ENCODE measurements at places on chromosomes 5 and 9.

DNA sequence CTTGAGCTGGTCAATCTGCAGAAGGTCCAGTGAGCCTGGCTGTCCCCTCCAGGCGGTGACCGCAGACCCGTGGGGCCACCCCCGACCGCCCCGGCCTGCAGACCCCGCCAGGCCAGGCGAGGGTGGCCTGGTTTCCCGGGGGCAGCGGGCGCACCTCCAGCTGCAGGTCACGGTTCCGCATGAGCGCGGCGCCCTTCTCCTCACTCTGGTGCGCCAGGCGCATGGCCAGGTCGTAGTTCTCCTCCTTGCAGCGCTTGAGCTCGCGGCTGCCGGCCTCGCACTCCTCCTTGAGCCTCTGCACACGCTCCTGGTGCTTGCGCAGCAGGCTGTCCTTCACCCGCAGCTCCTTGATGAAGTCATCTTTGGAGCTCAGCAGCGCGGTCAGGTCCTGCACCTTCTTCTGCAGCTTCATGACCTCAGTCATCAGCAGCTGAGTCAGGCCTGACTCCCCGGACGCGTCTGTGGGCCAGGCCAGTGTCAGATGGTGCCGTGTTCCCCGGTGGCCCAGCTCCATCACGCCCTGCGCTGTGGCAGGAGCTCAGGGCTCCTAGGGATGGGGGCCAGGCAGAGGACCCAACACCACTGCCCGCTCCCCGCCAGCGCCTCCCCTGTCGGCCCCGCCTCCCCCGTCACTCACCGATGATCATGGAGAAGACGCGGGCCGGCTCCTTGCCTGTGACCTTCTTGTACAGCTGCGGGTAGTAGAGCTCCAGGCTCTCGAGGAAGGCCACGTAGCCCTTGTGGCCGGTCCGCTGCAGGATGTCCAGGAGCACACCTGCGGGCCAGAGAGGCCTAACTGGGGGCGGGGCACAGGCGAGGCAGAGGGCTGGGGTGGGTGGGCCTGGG, 2.6 kb downstream of the CARD9 start:
- DNase-seq, result no peak

- no peak for DNase-seq
Measured at GRCh38 chr5:73966451-73966850, 340.5 kb downstream of the ARHGEF28 start.

- no peak for DNase-seq
Measured at GRCh38 chr9:134054891-134055811, 12.7 kb downstream of the BRD3 start.

DNA sequence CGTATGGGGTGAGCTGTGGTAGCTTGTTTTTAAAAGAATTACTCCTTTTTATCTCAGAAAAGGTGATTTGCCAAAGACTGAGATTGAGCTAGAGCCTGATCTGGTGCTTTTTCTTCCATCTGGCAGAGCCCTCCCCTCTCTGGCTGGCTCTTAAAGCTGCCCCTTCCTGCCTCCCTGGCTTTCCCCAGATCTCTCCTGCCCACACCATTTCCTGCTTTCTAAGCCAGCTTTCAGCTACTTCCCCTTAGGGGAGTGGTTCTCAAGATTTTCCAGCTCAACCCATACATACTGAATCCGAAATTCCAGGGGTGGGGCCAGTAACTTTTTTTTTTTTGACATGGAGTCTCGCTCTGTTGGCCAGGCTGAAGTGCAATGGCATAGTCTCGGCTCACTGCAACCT, 4.8 kb upstream of the ACOT12 start:
- DNase-seq, result no peak

- no peak for DNase-seq
Measured at GRCh38 chr5:140420665-140421361, 19.2 kb downstream of the ANKHD1 start.

DNA sequence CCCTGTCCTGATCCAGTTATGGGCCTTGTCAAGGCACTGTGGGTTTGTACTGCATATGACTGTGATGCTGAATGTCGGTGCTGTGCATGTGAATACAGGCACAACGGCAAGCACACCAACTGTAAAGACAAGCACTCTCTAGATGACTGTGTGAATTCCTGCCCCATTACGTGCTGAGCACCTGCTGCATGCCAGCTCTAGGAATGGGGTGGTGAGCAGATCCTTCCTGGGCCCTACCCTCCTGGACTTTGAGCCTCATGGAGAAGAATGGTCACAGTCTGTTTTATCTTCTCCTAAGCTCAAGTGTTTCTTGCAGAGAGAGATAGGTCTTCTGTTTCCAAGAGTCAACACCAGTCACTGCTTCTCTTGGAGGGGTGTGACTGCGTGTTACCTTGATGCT, 56.0 kb upstream of the RARS1 start:
- DNase-seq, result no peak

DNA sequence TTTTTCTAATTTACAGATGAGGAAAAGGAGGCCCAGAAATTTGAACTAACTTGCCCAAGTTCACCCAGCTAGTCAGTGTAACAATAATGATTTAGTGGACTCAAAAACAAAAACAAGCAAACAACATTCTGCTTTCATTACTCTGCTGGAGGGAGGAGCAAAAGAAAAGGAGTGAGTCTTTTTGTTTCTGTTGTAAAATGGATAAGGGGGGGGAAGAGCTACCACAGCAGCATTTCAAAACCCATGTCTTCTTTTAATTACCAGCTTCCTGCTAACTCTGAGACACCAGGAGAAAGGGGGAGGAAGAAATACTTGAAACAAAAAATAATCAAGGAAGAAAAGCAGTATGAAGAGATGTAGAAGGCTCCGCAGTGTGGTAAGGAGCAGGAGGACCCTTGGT, 39.2 kb upstream of the EQTN start:
- DNase-seq, result no peak

- no peak for DNase-seq
Measured at GRCh38 chr5:35626108-35626507, 8.4 kb downstream of the SPEF2 start.

GRCh38 chr9:89592213-89592815, 12.5 kb upstream of the GADD45G start:
- no peak for DNase-seq

DNA sequence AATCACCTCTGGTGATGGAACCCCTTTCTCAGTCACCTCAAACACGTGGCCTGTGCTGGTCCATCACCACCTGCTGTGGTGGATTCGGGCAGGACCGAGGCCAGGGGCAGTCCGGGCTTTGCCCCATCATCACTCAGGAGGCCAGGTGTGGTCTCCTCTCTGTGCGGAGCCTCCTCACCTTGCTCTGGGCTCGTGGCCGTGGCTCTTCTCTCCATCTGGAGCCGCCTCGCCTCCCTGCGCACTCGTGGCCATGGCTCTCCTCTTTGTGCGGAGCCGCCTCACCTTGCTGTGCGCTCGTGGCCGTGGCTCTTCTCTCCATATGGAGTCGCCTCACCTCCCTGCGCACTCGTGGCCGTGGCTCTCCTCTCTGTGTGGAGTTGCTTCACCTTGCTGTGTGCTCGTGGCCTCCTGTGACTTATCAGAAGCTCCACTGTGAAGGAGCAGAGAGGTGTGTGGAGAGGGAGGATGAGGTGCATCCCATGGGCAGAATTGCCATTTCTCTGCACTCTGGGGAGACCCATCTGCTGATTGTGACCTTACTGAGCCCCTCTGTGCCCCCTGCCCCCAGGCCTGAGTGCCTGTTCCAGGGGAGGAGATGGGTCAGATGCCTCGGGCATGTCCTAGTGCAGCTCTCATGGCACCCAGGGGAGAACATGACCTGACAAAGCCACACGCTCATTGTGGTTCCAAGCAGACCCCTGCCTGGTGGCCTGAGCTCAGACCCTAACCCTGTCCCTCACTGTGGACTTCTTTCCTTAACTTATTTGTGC, 276.6 kb upstream of the IRX2 start:
- DNase-seq, result no peak

DNA sequence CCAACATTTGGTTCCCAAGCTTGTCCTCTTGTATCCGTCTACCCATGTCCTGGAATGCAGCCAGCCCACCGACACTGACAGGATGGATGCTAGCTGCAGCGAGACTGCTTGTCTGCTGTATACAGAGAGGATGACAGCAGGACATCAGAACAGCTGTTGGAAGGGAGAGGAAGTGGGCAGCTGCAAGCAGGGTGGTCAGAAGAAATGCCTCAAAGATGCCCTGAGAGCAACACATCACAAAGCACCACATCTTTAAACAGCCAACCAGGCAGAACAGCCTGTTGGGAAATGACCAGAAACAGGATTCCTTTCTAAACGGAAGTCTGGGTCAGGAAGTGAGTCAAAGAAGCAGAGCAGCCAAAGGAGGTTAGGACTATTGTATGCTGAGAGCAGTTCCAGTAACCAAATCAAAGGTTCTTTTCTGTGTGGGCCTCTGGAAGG, 219.1 kb downstream of the NDUFS4 start:
- no peak for DNase-seq

DNA sequence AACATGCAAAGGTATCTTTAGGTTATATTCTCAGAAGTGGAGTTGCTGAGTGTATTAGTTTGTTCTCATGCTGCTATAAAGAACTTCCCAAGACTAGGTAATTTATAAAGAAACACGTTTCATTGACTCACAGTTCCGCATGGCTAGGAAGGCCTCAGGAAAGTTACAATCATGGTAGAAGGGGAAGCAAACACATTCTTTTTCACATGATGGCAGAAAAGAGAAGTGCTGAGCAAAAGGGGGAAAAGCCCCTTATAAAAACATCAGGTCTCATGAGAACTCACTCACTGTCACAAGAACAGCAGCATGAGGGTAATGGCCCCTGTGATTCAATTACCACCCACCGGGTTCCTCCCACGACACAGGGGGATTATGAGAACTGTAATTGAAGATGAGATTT, 163.6 kb upstream of the PRLR start:
- no peak for DNase-seq

DNA sequence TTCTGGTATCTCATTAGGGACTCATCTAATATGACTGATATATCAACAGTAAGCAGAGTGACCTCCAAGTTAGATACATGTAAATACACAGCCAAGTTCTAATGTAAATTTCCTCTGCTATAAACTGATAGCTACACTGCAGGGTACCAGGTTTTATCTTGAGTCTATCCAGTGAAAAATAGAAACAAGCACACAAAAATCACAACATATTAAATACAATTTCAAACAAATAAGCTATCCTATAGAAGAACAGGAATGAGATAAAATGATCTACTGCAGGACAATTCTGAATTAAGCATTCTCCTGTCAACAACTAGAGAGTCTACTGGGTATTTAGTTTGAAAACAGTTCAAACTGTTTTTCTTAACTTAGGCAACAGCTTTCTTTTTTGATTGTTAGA, 42.7 kb downstream of the NR3C1 start:
- DNase-seq, result no peak

- peak; percentile 89 for DNase-seq
Measured at GRCh38 chr5:1799602-1800471, at the start of gene MRPL36. TSS of gene MRPL36 (minus strand) at chr5:1799837. CDS start at chr5:1798935, 902 bp downstream.

DNA sequence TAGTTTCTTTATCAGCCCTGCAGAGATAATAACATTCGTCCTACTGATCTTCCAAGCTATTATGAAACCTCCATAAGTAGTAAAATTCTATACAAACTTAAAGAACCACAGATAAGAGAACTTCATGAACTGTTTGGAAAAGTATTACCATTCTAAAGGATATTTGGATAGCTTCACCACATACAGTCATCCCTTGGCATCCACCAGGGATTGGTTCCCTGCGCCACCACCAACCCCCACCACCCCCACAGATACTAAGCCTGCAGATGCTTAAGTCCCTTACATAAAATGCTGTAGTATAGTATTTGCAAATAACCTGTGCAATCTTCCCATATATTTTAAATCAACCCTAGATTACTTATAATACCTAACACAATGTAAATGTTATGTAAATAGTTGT, 61.4 kb upstream of the SHISAL2B start:
- no peak for DNase-seq

DNA sequence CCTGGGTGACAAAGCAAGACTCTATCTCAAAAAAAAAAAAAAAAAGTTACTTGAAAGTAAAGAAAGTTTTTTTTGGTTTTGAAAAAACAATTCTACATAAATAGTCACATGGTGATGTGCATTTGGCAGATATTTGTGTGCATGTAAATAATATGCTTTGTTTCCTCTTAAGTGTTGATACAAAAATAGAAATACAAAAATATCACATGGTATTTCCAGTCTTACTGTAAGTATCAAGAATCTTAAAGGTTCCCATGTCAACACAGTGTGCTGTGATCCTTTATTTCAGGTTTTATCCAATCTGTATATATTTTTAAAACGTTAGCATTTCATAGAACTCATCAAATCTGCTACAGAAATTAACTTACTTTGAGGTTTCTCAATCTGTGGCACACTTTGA, 521.9 kb downstream of the TLE4 start:
- DNase-seq, result no peak

- DNase-seq, result no peak
Measured at GRCh38 chr9:128143525-128144238, 5.6 kb upstream of the LCN2 start.

DNA sequence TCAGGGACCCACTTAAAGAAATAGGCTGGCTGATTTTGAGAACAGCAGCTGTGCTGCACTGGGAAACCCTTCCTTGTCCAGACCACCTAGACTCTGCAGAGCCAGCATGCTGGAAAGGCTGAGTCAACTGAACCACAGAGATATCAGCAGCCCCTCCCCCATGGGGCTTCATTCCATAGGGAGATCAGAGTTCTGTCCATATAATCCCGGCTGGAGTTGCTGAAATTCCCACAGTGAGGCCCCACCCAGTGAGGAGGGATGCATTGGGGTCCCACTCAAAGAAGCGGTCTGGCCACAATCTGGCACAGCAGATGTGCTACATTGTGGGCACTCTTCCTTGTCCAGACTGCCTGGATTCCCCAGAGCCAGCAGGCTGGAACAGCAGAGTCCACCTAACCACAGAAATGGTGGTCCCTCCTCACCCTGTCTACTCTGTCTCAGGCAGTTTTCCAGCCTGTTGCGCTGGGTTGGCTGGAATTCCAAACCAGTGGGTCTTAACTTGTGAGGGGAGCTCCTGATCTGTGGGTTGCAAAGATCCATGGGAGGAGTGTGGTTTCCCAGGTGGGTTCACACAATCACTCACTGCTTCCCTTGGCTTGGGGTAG, 127.1 kb downstream of the RNF180 start:
- no peak for DNase-seq

GRCh38 chr9:84983749-84984148, 314.2 kb downstream of the NTRK2 start:
- DNase-seq, result no peak

DNA sequence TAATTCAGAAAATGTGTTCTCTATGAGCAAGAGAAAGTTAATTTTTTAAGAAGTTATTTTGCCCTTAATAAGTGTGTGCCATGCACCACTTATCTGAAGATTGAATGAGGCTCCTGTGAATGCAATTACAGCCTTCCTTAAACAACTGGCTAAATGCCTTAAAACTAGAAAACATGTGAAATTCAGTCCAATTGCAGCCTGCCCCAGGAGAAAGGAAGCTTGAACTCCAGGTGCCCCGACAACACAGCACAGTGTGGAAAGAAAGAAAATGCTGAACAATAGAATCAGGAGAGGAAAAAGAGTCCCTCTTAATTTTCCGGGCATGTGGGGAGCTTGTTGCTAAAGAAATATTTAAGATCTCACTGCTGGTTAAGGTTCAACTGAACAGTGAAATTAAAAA, 8.8 kb downstream of the LHFPL2 start:
- no peak for DNase-seq

GRCh38 chr5:36027711-36028110, 36.5 kb upstream of the UGT3A1 start:
- no peak for DNase-seq

All from stimulated activated CD4-positive, alpha-beta T cell treated with anti-CD3 and anti-CD28 coated beads, TNF-alpha, amount 100 ng/mL, for 4 hours (primary cell).